Subcutaneous adipose tissue (tissue), 4 donors: ENCODE measurements at places on chromosomes 7 and 10. TPM values are rescaled to one million over a fixed set of nuclear protein-coding genes. Genes with fewer than 3 reads are reported as not detected.

Gene ETV1
- total RNA-seq = 3.6 TPM

Gene ELFN1
- 0.88 TPM for total RNA-seq

Gene RBP3
- not detected for total RNA-seq

Gene GALNT17
- 10.8 TPM for total RNA-seq

Gene MRLN
- not detected for total RNA-seq

Gene MUC12
- total RNA-seq = 0.16 TPM

Gene CFAP58
- total RNA-seq = 0.19 TPM

Gene ACTL6B
- not detected for total RNA-seq
